ENCODE measurements at places on chromosomes 6 and 20.

GRCh38 chr6:105331927-105332326 lies 71.0 kb downstream of the PREP start:
- DNase-seq: no peak

DNA sequence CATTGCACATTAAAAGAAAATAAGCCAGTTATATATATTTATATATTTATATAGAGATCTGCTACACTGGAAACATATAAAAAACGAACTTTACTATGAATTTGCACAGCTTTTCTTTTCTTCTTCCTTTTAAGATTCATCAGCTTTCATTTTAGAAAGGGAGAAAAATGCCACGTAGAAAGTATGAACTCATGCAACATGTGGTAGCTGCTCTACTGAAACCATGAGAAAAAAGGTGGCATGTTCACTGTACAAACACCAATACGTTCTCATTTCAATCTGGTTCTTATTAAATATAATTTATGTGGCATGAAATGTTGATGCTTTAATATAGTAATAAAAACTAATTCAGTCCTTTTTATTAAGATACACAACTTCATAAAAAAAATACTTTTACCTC lies 68.8 kb upstream of the THEMIS start:
- no peak for DNase-seq

GRCh38 chr6:10850728-10851127 lies 12.4 kb upstream of the MAK start:
- no peak for DNase-seq

- no peak for DNase-seq
Observed at GRCh38 chr6:144657691-144658090, 372.6 kb downstream of the UTRN start.

GRCh38 chr20:22312744-22313346 lies 271.5 kb downstream of the FOXA2 start:
- no peak for DNase-seq

DNA sequence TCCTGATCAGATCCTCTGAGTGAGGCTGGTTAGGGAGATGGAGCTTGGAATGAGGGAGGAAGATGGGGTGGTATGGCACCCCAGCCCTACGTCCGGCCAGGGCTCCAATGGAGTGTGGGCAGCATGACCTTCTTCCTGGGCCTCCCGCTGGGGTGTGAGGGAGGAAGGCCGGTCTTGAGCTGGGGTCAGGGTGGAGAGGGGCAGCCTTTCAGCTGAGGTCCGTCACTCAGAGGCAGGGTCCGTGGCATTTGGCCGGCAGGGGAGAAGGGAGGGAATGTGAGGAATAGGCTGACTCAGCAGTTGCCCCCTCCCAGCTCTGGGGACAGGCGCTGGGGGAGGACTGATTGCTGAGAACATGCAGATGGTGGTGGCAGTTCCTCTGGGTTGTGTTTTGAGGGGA lies 25.5 kb upstream of the VEGFA start:
- DNase-seq: no peak

GRCh38 chr6:28107506-28107905 lies 16.9 kb upstream of the ZSCAN16 start:
- DNase-seq: no peak

GRCh38 chr20:31542201-31542842 lies 28.1 kb downstream of the HM13 start:
- no peak for DNase-seq

GRCh38 chr20:48630342-48631075 lies 197.3 kb downstream of the PREX1 start:
- no peak for DNase-seq

DNA sequence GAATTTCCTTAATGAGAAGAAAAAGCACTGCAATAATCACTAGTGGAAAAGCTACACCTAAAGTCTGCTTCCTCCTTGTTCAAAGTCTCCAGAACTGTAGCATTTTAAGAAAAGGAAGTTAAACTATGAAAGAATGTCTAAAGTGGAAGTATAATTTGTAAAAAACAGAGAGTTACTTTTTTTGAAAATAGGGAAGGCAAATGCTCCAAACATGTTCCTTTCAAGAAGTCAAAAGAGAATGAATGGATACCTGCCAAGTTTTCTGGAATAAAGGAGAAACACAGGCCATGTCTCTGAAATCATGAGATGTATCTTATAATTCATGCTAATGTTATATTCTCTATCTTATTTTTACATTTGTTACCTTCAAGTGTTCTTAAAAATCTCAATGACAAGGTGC lies 60.7 kb upstream of the ADGRG6 start:
- no peak for DNase-seq

DNA sequence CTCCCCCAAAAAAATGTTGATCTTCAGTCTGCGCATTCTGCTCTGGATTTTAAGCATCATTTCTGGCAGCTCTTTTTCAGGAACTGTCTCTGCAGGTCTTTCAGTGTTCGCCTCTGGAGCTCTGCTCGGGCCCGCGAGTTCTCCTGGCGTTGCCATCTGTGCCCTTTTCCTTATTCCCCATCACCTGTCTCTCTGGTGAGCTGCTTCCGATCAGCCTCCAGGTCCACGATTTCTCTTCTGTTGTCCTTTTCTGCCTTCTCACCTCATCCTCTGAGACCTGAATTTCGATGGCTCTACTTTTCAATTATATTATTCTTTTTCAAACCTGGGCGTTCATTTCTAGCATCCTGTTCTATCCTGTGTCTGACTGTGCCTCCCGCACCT lies 590 bp upstream of the MAP1LC3A start:
- DNase-seq: no peak

GRCh38 chr6:25453288-25453687 lies 174.1 kb downstream of the CARMIL1 start:
- no peak for DNase-seq

- no peak for DNase-seq
Observed at GRCh38 chr20:25252686-25253421, 5.0 kb downstream of the PYGB start.

DNA sequence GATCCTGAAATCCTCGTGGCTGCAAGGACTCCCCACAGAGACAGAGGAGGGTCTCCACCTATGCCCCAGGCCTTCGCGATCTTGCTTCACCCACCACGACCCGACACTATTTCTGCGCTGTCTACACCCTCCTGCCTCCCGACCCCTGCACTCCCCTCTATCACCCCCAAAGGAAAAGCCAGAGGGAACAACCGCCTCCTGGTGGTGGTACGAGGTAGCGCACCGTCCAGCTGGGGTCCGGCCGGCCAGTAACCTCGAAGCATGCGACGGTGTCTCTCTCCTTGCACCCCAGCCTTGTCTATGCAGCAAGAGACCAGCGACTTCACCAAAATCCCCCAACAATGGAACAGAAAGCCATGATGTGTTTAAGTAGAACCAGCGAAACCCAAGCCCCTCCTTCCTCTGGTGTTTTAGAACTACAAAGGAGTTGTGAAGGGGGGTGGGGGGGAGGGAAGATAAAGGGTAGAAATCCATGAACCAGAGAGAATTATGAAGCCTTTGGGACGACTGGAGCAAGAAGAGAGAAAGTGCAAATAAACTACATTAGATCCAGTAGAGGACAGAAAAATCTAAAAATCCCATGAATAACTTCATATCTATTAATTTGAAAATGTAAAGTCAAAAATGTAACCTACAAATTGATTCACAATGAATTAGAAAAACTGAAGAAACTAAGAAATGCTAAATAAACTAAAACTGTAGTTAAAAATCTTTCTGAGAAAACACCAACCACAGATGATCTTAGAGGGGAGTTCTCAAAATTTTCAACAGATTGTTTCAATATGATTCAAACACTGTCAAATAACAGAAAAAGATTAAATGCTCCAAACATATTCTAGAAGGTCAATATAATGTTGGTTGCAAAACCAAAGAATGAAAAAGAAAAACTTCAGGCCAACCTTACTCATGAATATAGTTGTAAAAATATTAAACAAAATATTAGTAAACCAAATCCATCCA lies 168.0 kb downstream of the CDK19 start:
- no peak for DNase-seq

GRCh38 chr6:146135167-146135566 lies 106.3 kb downstream of the GRM1 start:
- DNase-seq: no peak

GRCh38 chr6:35148167-35148741 lies 7.1 kb upstream of the TCP11 start:
- no peak for DNase-seq

GRCh38 chr20:32742322-32743236 lies 688 bp downstream of the COMMD7 start:
- DNase-seq: no peak

DNA sequence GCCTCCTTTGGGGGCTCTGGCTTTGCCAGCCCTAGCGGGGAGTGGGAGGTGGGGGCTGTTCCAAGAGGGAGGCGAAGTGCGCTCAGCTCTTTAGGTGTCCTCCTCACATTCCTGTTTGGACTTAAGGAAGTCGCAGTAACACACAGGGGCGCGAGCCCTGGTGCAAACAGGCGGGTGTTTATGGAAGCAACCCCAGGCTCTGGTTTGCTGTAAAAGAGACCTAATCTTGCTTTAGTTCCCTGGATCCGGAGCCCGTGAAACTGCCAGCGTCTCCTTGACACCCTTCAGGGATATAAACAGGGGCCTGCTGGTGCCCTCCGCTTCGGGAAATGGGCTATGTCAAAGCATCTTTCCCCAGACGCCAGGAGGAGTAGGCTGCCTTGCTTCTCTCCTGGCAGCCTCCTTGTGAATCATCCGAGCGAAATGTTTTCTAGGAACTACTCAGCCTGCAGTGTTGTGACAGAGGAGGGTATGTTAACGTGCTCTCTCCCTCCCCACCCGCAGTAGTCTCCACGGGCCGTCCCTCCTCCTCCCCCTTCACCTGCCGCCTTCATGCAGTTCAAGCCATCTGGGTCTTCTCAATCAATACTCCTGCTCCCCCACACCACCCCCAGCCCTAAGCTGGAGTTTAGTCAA lies 168.0 kb upstream of the LRFN2 start:
- no peak for DNase-seq

DNA sequence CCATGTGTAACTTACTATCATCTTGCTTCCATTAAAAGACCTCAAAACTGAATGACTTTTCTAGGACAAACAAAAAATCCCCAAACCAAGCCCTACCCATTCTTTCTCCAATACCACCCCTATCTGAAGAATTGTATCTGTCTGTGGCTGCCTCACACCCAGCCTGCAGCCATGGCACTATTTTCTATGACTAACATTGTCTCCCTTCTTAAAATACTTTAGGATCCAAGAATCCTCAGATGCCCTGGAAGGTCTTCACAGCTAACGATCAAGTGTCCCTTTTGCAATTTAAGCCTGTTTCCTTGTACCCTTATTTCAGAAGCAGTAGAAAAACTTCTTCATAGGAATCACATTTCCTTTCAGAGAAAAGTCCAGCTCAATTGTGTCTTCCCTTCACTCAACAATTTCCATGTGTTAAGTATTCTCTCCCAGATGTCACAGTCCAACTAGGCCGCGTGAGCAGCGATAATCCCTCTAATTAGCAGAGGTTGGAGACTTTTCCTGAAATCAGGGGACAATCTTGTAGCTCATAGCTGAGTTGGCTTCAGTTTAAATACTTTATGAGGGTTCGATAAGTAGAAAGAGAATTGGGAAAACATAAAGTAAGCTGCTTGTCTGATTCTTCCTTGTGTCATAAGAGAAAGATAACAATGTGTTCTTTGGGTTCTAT lies 5.2 kb upstream of the MEP1A start:
- DNase-seq: no peak

GRCh38 chr6:119079283-119079809 lies 882 bp upstream of the FAM184A start:
- DNase-seq: no peak

DNA sequence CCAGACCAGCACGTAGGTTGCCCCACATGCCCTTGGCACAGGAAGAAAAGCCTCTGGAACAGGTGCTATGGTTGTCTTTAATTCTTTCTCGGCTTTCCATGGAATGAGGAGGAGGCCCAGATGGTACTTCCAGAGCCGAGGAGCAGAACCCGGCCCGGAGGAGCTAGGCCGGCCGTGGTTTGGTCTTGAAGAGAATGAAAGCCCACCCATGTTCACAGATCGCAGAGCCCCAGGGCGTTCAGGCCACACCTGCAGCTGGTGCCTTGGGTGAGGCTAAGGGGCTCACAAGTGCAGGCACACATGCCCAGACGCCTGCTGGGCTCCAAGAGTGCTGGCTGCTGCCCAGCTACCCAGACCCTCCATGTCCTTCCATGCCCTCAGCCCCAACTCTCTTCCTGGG lies 20.0 kb downstream of the EDN3 start:
- no peak for DNase-seq

DNA sequence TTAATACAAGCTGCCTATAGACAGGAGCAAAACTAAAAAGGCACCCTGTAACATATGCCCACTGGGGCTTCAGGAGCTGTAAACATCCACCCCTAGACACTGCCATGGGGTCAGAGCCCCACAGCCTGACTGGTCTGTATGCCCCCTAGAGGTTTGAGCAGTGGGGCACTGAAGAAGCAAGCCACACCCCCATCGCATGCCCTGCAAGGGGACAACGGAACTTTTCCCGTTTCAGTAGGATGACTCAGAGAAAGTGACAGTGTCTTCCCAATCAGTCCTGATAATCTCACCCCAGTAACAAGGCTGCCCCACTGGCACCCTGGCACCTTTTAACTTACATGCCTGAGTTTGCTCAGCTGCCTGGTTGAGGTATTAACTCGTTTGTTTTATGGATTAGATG lies 35.9 kb downstream of the BEND3 start:
- no peak for DNase-seq

GRCh38 chr6:163206196-163206595 lies 208.3 kb upstream of the QKI start:
- DNase-seq: no peak

DNA sequence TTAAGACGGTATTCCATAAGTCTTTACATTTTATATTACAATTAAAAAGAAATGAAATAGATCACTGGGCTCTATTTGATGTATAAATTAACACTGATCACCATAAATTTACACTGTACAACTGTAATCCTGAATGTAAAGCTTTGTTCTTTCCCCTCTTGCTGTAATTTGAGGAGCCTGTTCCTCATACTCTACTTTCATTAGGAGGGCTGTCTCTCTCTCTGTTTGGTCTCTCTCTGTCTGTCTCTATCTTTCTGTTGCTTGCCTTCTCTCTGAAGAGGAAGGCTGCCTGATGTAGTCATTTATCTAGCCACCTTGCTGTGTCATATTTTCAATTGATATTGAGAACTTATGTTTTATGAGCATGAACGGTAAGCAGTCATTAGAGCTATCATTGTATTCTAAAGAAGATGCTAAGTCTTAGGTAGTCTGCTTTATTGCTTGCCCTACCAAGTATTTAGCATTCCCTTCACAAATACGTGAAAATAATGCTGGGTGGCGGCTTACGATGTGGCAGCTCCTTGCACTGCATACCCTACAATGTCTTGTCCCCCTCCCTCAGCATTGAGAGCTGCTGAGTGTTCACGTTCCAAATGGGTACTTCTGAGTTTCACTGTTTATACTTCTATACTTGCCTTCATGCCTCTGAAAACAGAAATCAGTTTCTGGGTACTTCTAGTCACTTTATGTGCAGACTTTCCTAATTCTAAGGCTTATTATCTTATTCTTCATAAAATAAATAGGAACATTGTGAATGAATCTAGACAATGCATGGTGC lies 205.5 kb downstream of the NKAIN2 start:
- no peak for DNase-seq

DNA sequence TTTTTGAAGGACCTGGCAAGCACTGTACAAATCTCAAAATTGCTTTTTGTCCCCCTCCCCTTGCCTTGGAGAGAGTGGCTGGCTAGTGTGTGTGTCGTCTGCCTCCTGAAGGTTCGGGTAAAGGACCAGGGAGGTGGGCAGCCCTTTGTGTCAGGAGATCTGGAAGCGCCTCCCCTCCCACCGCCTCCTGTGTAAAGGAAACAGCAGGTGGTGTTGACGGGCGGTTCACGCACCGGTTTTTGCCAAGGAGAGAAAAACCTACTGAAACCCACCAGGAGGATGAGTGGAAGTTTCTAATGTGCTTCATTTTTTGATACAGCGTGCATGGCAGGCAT lies 1.2 kb downstream of the ENTPD6 start:
- DNase-seq: no peak

GRCh38 chr6:20056350-20056992 lies 155.8 kb downstream of the MBOAT1 start:
- DNase-seq: no peak
